ENCODE measurements at places on chromosomes 4 and X.

- no peak for DNase-seq
Measured at GRCh38 chrX:132590350-132591026, 101.7 kb upstream of the MBNL3 start.

- no peak for DNase-seq
Measured at GRCh38 chrX:71998836-71999509, 88.3 kb downstream of the NHSL2 start.

GRCh38 chr4:78423790-78424189 is 127.8 kb upstream of the ANXA3 start:
- DNase-seq = no peak

DNA sequence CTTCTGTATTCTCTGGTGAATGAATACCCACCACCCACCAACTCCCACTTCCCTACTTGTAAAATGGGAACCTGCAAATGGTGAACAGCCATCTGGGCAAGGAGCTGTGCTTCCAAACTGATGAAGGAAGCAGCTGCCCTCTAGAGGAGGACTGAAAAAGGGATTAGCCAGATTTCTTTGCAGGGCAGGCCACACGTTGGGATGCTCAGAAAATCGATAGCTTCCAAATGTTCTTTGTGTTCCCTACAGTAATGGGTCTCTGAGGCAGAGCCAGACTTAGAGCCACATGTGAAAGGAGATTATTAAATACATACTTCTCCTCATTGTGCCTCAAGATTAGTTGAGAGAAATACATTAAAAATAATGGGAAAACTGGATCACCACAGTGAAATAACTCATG is 39.3 kb upstream of the LPAR4 start:
- no peak for DNase-seq

DNA sequence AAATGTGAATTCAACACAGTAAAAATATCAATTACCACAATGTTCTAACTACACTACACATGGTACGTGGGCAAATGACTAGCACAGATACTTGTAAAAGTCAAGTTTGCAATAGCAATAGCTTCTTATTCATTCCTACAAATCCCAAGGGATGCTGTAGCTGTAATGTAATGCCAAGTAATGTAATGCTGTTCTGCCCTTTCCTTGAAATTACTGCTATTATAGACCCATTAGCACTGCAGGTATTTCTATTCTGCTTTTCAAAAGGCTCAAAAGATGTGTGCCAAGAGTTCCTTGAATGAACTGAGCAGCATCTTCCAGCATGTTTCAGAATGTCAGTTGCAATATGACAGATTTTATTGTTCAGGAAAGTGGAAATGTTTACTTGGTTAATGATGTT is 129.9 kb upstream of the BANK1 start:
- no peak for DNase-seq

- DNase-seq = no peak
Measured at GRCh38 chrX:141158084-141158483, 18.8 kb downstream of the LDOC1 start.

- no peak for DNase-seq
Measured at GRCh38 chr4:39730072-39730471, 32.1 kb downstream of the UBE2K start.

- no peak for DNase-seq
Measured at GRCh38 chrX:30971774-30972603, 82.9 kb upstream of the TAB3 start.

DNA sequence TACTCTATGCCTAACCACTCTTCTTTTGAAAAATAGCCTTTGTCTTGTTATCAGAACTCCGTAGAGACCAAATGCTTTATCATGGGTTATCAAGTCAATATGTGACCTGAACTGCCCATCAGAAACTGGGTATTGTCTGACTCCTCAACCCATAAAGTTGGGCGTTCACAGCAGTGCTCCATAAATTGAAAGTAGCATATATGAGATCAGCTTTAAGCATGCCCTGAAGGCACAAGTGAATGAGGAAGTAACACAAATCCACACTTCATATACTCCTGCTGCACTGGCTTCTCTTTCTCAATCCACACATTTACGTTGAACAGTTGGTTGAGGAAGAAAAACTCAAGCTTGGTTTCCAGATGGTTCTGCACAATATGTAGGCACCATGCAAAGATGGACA is 1106.0 kb downstream of the STIM2 start:
- DNase-seq = no peak

Measured in activated CD4-positive, CD25-positive, alpha-beta regulatory T cell treated with anti-CD3 and anti-CD28 coated beads, Interleukin-2, amount 50 U/mL, for 72 hours (primary cell).